ENCODE measurements at places on chromosomes 5 and 9.
A peak's percentile ranks its signal among the peaks of the same experiment; 100 is the strongest.

GRCh38 chr5:172870291-172870714 lies 36.3 kb downstream of the ERGIC1 start:
- DNase-seq, result no peak

GRCh38 chr9:20597862-20598261 lies 24.4 kb downstream of the MLLT3 start:
- no peak for DNase-seq

DNA sequence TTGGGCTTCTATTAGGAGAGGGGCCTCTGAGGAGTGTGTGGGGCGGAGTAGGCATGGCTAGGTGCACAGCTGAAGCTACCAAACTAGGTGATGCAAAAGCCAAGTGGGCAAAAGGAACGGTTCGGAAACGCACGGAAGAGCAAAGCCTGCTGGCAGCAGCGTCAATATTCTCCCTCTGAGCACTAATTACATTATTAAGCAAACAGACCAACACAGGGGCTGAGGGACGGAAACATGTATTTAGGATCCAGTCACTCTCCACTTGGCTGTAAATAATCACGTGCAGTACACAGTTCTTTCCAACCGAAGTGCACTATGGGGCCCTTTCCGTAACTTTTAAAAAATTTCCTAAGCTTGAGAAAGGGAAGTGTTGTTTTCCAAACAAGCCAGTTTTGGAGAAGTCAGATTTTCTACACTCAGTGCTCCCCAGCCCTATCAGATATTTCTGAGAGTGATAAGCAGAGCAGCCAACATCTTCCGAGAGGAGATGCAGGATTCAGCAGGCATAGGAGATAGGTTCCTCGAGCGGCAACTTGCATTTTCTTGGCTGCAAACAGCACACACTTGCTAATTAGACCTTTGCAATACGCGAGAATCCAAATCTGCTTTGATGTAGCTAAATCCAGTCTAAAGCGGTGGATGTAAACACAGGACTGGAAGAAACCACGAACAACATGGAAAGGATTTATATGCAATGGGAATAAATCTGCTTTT lies 217.2 kb upstream of the TBCA start:
- no peak for DNase-seq

- peak; percentile 34 for DNase-seq
Measured at GRCh38 chr9:99851500-99851822, 29.8 kb downstream of the NR4A3 start.

GRCh38 chr9:125970340-125970739 lies 223.2 kb downstream of the PBX3 start:
- DNase-seq, result no peak

DNA sequence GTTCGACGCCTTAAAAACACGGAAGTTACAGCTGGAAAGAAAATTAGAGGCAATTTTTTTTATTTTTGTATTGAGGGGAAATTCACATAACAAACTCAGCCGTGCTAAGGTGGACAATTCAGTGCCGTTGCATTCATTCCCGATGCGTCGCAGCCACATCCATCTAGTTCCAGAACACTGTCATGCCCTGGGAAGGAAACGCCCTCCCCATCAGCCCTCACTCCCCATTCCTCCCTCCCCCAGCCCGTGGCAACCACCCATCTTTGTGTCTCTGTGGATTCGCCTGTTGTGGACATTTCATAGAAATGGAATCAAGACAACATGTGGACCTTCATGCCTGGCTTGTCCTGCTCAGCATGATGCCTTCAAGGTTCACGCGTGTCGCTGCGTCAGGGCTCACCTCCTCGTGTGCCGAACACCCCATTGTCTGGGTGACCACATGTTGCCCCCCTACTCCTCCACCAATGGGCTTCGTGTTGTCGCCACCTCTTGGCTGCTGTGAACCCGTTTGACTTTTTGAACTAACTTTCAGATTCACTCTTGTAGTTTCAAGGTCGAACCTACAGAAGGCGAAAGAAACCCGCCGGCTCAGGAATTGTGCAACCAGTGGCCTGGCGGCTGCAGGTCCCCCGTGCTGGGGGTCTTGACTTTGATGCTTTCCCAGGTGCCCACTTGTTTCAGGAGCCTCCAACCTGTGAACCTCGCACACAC lies 17.4 kb upstream of the CAMSAP1 start:
- no peak for DNase-seq

DNA sequence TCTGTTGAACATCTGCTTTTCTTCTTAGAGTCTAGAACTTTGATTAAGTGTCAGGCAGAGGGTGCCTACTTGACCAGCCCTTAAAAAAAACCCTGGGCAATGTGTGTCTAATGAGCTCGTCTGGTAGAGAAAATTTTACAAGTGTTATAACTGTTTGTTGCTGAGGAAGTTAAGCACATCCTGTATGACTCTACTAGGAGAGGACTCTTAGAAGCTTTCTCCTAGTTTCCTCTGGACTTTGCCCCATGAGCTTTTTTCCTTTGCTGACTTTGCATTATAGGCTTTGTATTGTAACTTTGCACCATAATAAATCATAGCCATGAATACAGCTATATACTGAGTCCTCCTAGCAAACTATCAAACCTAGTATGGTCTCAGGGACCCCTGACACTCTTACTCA lies 39.4 kb downstream of the GNG10 start:
- DNase-seq, result no peak

DNA sequence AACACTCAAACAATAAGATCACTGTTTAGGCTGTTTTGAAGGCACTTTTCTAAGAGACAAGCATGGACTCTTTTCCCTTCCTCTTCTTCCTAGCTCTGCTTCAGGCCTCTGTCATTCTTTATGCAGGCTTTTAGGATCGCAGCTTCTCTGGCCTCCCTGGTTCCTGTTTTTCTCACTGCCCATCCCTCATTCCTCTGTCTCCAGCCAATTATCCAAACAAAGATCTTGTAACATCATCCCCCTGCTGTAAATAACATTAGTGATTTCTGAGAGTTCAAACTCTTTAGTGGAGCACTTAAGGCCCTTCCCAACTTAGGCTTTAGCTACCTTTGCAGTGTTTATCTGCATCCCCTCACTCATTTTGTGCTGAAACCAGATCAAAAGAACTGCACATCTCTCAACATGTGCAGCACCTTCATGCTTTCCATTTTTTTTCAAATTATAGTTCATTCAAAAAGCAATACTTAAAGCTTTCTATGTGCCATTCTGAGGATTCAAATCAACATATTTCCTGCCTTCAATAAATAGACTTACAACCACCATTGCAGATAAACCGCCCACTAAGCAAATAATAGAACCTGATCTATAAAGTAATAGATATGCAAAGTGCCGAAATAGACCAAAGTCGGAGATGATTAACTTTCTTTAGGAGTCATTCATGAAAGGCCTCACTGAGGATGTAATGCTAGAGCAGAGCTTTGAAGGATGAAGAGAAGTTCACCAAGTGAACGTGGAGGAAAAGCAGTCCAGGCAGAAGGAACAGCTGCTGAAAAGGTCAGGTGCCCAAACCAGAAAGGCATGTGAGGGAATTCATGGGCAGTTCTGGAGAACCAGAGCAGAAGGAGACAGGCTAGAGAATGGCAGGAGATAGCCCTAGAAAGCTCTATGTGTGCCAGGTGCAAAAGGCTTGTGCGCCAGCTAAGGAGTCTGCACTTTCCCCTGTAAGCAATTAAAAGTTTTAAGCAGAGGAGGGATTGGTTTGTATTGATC lies 95.8 kb upstream of the ZNF366 start:
- DNase-seq, result no peak

- DNase-seq, result no peak
Measured at GRCh38 chr9:134736791-134737497, 95.3 kb downstream of the COL5A1 start.

DNA sequence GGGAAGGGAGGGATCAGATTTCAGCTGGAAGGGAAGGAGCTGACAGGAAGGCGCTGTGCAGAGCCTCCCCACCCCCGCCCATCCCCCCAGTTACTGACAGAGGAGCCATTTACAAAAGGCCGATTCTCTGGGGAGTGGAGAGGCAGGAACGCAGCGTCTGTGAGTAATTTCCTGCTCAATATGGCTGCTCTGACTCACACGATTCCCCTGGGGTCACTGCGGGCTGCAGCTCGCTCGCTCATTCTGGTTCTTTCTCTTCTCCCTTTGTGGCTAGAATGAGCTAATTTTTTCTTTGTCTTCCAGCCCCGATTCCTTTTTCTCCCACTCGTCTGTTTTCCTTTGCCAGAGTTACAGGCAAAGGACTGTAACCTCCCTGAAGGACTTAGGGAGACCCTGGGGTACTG lies 28.8 kb downstream of the PTPA start:
- DNase-seq, result peak; percentile 80

DNA sequence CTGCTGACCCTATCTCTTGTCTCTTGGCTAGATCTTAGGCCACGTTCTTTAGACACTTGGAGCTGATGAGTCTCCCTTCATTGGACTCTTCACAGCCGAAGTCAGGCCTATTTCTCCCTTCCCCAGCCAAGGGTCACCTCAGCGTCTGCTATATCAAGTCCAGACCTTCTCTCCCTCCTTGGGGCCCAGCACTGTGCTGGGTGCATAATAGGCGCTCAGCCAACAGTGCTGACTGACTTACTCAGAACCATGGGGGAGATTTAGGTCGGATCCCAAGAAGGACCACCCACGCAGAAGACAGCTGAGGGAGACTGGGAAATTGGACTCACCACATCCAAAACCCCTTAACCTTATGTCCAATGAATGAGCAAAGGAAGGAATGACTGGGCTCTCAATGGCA lies 5.6 kb upstream of the AMBP start:
- no peak for DNase-seq

DNA sequence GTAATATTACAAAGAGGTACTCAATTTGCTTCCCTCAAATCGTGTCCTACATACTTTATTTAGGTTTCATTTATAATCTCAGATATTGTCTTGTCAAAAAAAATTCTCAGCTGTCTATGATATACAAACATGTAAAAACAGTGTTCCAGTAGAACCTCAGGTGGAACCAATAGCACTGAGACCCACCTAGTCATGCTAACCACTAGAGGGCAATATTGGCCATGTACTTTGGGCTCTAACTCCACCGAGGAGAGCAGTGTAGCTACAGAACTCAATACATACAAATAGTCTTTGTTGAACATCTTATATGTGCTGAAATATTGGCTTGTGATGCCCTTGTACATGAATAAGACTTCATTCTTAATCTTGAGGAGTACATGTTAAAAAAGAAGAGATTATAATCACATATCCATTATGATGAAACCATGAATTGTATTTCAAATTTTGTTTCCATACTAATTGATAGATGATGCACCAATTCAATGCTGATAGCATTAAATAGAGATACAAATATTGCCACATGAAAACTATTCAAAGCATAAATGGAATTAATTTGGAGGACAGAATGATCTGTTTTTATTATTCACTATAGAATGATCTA lies 71.2 kb upstream of the CNTLN start:
- DNase-seq, result no peak

- no peak for DNase-seq
Measured at GRCh38 chr5:37815913-37816312, 23.9 kb downstream of the GDNF start.

GRCh38 chr9:134189145-134189469 lies 24.7 kb upstream of the RNU6ATAC start:
- no peak for DNase-seq

DNA sequence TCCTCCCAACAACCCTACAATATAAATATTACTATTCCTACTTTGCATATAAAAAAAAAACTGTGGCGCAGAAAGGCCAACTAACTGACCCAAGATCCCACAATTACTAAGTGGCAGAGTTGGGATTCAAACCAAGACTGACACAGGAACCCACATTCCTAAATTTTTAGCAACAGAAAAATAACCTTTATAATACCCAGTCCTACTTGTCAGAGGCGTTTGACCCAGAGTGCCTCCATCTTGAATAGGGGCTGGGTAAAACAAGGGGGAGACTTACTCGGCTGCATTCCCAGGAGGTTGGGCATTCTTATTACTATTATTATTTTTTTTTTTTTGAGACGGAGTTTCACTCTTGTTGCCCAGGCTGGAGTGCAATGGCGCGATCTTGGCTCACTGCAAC lies 2.0 kb upstream of the SLC30A5 start:
- DNase-seq, result no peak

DNA sequence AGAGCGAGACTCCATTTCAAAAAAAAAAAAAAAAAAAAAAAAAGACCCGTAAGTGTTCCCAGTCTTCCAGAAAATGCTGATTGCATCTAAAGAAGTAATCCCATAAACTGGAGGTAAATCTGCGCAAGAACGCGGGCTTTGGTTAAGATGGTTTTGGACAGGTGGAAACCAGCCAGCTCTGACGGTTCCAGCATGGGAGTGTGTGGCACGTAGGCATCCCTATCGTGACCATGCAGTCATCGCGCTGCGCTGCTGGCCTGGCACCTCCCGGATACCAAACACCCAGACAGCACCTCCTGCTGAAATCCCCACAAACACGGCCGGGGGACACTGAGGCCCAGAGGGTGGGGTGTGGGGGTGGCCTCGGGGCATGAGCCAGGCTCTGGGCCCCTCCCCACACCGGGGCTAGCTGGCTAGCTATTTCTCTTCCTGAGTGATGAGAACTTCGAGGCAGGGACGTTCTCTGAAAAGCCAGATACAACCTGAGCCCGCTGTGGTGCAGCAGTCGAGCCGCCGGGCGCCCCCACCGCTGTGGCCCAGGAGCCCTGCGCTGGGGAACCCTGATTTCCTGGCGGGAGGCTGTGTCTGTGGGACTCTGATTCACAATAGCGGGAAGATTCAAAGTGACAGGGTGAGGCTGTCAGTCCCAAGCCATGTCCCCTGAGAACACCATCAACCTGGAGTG lies 32.2 kb upstream of the NOTCH1 start:
- no peak for DNase-seq

GRCh38 chr9:86407022-86407421 lies 52.8 kb upstream of the TUT7 start:
- peak; percentile 12 for DNase-seq

GRCh38 chr5:178499352-178499751 lies 90.8 kb downstream of the COL23A1 start:
- no peak for DNase-seq

- no peak for DNase-seq
Measured at GRCh38 chr5:137825165-137825564, 42.5 kb upstream of the MYOT start.

DNA sequence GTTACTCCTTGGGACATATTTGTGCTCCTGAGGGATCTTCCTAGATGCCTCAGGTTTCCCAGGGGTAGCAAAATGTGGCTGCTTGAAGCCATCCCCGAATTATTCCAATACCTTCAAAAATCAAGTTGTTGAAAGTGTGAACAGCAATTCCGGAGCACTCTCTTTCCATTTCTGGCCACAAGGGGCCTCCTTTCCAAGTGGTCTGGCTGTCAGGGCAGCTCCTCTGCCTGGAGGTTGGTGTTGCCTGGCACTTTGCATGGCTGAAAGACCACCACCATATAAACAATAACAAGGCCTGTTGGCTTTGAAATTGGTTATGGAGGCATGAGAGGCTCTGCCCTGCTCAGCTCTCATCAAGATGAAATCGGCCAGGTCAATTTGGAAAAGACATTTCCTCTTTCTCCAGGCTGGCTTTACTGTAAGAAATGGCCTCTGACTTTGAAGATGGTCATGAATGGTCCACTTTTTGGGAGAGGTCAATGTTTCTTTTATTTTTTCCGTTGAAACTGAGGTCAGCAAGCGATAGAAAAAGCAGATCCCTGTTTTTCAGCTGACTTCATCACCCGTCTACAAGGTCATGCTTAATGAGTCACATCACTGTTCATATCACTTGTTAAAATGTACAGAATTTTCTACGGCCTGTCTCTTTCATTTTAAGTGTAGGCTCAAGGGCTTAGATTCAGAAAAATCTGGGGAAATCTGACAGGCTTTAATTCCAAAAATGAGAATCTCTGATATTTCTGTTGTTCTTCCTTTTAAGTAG lies 481.1 kb upstream of the ZNF608 start:
- no peak for DNase-seq

All from activated naive CD8-positive, alpha-beta T cell treated with anti-CD3 and anti-CD28 coated beads, Interleukin-2, amount 50 U/mL, for 24 hours (primary cell).